MG63 (cell line): ENCODE measurements at places on chromosomes 3 and 15. TPM values are rescaled to one million over a fixed set of nuclear protein-coding genes. Genes with fewer than 3 reads are reported as not detected.

CPB1 gene
- not detected in 2 replicates for total RNA-seq

TNFAIP8L3 gene
- 2.4 and 4.8 TPM in 2 replicates for total RNA-seq

FHIT gene
- total RNA-seq, result 1.7 TPM in 1 of 2 replicates, not detected in the other

GHRL gene
- total RNA-seq, result not detected in 2 replicates

MED12L gene
- not detected in 2 replicates for total RNA-seq

MEIS2 gene
- total RNA-seq, result 2.0 and 3.1 TPM in 2 replicates

DPPA2 gene
- not detected in 2 replicates for total RNA-seq

LRRIQ4 gene
- not detected in 2 replicates for total RNA-seq

STARD9 gene
- total RNA-seq, result 0.10 and 0.47 TPM in 2 replicates

FANCD2OS gene
- total RNA-seq, result not detected in 2 replicates

SLCO2A1 gene
- total RNA-seq, result 0.02 and 0.72 TPM in 2 replicates

CCR8 gene
- total RNA-seq, result not detected in 2 replicates

CACNA2D3 gene
- total RNA-seq, result 1.2 and 2.0 TPM in 2 replicates

ULK3 gene
- total RNA-seq, result 14.5 and 19.5 TPM in 2 replicates

STAB1 gene
- not detected in 2 replicates for total RNA-seq

MESP2 gene
- 1.8 TPM in 1 of 2 replicates, not detected in the other for total RNA-seq

CCNDBP1 gene
- total RNA-seq, result 58.9 and 97.1 TPM in 2 replicates

TGM5 gene
- total RNA-seq, result 0.07 TPM in 1 of 2 replicates, not detected in the other

TMEM45A gene
- 57.0 and 70.5 TPM in 2 replicates for total RNA-seq

KAT2B gene
- 5.6 and 10.8 TPM in 2 replicates for total RNA-seq

STRIT1 gene
- not detected in 2 replicates for total RNA-seq

IQCB1 gene
- total RNA-seq, result 6.1 and 17.9 TPM in 2 replicates

DGKG gene
- 0.12 and 2.6 TPM in 2 replicates for total RNA-seq

SAMMSON gene
- not detected in 2 replicates for total RNA-seq

NANOGP8 gene
- total RNA-seq, result not detected in 2 replicates

CRABP1 gene
- total RNA-seq, result not detected in 2 replicates

SKOR1 gene
- total RNA-seq, result not detected in 2 replicates

RLBP1 gene
- not detected in 2 replicates for total RNA-seq

ZNF80 gene
- not detected in 2 replicates for total RNA-seq

LRRN1 gene
- not detected in 2 replicates for total RNA-seq

RPL39L gene
- 145 and 309 TPM in 2 replicates for total RNA-seq

KIAA1143 gene
- total RNA-seq, result 5.7 and 6.6 TPM in 2 replicates

GUCA1C gene
- total RNA-seq, result not detected in 2 replicates

PCOLCE2 gene
- 150 and 205 TPM in 2 replicates for total RNA-seq

NRROS gene
- not detected in 2 replicates for total RNA-seq

P2RY13 gene
- not detected in 2 replicates for total RNA-seq

DUOXA2 gene
- not detected in 2 replicates for total RNA-seq

CADPS gene
- 0.07 and 0.22 TPM in 2 replicates for total RNA-seq

H1-8 gene
- total RNA-seq, result not detected in 2 replicates

ZFYVE19 gene
- 6.4 and 27.8 TPM in 2 replicates for total RNA-seq
